ENCODE measurements at places on chromosomes 16 and 17. TPM values are rescaled to one million over a fixed set of nuclear protein-coding genes. Genes with fewer than 3 reads are reported as not detected.

- no peaks in the 10 kb centered on the region for H3K27me3 ChIP-seq
- peak overlapping the region; percentile 99 for H3K27ac ChIP-seq
- peak; percentile 98 for DNase-seq
- H3K36me3 ChIP-seq, result no peaks in the 10 kb centered on the region
- H3K4me3 ChIP-seq, result peak overlapping the region; percentile 52
- peaks cover 33% of the 10 kb centered on the region for H3K4me1 ChIP-seq
These were observed 287.3 kb upstream of the FOXF1 start for GRCh38 chr16:86222965-86223551.

GRCh38 chr16:1953734-1954133 lies 755 bp downstream of the RPL3L start:
- H3K36me3 ChIP-seq, result no peaks in the 10 kb centered on the region
- no peak for DNase-seq
- H3K27me3 ChIP-seq, result peaks cover 2% of the 10 kb centered on the region
- no peak overlapping the region for H3K4me3 ChIP-seq
- H3K4me1 ChIP-seq, result no peaks in the 10 kb centered on the region

DNA sequence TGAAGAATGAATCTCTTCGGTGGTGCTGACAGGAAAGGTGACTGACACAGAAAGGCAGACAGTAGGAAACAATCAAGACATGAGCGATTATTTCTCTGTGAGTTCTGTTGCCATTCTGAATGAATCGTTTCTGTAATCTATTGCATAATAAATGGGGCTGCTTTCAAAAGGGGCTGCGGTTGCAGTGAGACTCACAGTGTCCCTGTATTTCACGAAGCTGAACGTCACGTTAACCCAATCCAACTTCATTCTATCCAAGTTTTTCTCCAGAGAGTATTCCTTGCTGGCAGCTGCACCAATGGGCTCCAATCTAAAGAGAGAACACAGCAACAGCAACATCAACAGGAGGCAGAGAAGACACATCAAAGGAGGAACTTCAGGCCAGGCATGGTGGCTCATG lies 75.4 kb downstream of the DNAH3 start:
- H3K36me3 ChIP-seq, result no peaks in the 10 kb centered on the region
- DNase-seq, result no peak
- H3K27me3 ChIP-seq, result peaks cover 3% of the 10 kb centered on the region
- no peak overlapping the region for H3K27ac ChIP-seq
- no peaks in the 10 kb centered on the region for H3K4me1 ChIP-seq

Gene EVI2B
- under 0.01 TPM for total RNA-seq

DNA sequence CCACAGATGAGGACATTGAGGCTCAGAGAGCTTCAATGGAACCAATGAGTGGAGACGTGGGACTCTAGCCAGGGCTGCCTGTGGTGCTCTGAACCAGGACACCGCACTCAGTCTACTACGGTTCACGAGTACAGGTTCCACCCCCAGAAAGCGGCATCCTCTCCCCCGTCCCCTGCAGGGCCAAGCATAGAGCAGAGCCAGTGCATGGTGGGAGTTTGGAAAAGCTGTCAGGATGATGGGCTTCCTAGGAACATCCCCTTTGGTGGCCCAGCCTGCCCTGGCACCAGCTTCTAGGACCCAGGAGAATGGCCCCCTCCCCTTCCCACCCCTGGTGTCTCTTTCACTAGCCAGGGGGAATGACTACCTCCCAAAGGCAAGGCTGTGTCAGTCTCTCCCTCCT lies 8.4 kb downstream of the ZNF319 start:
- peaks cover 7% of the 10 kb centered on the region for H3K27me3 ChIP-seq
- H3K27ac ChIP-seq, result no peak overlapping the region
- no peak overlapping the region for H3K4me3 ChIP-seq
- H3K4me1 ChIP-seq, result no peaks in the 10 kb centered on the region

GRCh38 chr17:12415031-12415430 lies 250.7 kb upstream of the MYOCD start:
- peaks cover 8% of the 10 kb centered on the region for H3K4me1 ChIP-seq
- no peaks in the 10 kb centered on the region for H3K36me3 ChIP-seq
- DNase-seq, result peak; percentile 94
- H3K27ac ChIP-seq, result no peak overlapping the region

GRCh38 chr17:50424996-50425681 lies 879 bp upstream of the ACSF2 start:
- peak overlapping the region; percentile 56 for H3K4me3 ChIP-seq
- no peaks in the 10 kb centered on the region for H3K27me3 ChIP-seq
- H3K27ac ChIP-seq, result peak overlapping the region; percentile 78
- no peak for DNase-seq
- H3K36me3 ChIP-seq, result peaks cover 3% of the 10 kb centered on the region

- no peaks in the 10 kb centered on the region for H3K36me3 ChIP-seq
- no peaks in the 10 kb centered on the region for H3K27me3 ChIP-seq
- no peak for DNase-seq
- H3K4me1 ChIP-seq, result no peaks in the 10 kb centered on the region
- no peak overlapping the region for H3K4me3 ChIP-seq
These were observed 71.6 kb downstream of the MYO1D start for GRCh38 chr17:32805029-32805976.

Gene SLC6A2
- total RNA-seq, result not detected

- H3K36me3 ChIP-seq, result no peaks in the 10 kb centered on the region
- H3K4me3 ChIP-seq, result no peak overlapping the region
- no peak overlapping the region for H3K27ac ChIP-seq
These were observed 39.0 kb downstream of the GLG1 start for GRCh38 chr16:74567901-74568300.

Gene CSH2
- not detected for total RNA-seq
